ENCODE measurements at places on chromosomes 6 and 20.

DNA sequence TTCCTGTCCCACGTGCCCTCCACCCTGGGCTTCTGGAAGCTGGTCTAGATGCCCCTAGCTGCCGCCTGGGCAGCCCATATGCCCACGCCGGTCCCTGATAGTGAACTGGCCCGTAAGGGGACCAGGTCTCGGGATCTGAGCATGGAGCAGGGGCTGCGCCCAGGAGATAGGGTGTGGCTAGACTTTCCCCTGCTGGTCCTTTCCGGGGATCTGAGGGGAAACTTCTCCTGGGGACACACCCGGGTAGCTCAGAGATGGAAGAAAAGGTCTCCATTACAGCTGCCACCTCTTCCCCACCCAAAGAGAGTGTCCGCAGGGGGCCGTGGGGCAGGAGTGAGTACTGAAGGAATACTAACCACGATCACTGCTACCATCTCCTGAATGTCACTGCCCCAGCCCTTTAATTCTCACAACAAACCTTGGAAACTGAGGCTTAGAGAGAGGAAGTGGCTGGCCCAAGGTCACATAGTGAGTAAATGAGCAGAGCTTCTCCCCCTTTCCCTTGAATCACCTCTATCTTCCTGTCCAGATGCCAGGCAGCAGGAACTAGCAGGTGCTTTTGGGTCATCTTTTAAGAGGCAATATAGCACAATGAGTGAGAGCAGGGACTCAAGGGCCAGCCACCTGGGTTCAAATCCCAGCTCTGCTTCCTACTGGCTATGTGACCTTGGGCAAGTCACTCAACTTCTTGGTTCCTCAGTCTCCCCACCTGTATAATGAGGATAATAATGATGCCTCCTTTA is 11.8 kb upstream of the CCN5 start:
- DNase-seq: no peak

- no peak for DNase-seq
Measured at GRCh38 chr20:49630396-49630951, 62.5 kb upstream of the PTGIS start.

DNA sequence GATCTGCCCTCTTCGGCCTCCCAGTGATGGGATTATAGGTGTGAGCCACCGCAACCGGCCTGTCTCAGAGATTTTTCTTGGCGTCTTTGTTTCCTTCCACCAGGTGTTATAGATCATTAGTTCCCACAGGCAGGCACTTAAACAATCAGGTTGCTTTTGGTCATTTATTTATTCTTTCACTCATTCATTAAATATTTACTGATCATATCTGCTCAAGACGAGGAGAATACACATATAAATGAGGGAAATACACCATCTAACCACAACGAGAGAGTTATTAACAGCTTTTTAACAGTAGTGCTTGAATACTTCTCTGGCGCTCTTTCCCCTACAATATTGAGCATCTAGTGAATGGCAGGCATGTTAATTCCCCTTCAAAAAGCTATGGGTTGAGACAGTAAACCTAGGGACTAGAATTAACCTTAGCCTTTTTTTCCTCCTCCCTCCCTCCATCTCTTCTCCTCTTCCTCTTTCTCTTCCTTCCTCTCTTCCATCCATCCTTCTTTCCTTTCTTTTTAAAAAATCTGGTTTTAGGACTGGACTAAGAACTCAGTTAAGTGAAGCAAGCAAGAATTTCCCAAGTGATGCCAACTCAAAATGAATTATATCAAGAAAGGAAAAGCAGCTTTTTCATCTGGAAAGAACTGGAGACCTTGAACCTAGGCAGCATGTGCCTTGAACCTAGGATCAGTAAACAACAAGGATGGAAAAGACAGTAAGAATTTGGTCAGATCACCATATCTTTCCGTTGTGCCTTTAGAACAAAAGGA is 41.1 kb upstream of the RFPL4B start:
- DNase-seq: no peak

GRCh38 chr20:53384392-53384791 is 209.2 kb downstream of the ZNF217 start:
- no peak for DNase-seq

GRCh38 chr6:125077453-125077852 is 76.1 kb upstream of the TPD52L1 start:
- DNase-seq: no peak

DNA sequence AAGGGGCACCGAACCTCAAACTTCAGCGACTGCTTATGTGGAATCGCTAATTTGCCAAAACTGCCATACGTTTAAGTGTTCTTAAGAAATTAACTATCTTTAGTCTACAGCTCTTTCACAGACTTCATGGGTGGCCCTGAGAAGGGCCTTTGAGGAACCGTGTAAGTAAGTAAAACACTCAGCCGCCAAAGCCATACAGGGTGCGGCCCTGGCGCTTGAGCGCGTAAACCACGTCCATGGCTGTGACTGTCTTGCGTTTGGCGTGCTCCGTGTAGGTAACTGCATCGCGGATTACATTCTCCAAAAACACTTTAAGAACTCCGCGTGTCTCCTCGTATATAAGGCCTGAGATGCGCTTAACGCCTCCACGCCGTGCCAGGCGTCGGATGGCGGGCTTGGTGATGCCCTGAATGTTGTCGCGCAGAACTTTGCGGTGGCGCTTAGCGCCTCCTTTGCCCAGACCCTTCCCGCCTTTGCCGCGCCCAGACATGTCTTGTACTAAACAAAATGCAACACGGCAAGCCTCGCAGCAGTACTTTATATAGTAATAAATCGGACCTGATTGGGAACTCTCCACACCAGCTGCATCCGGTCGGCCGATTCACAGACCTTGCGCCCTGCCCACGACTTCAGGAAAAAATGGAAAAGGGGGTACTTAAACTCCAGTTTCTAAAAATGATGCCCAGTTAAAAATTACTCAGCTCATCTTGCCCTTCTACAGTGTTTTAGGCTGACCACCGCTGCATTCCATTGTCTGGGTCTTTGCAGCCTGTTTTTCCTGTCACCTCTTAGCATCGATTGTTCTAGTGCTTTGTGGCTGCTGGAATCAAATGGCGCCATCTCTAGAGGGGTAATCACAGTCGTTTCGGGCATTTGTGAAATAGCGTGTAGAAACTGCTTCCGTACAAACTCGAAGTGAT is 38.9 kb downstream of the OR2B2 start:
- DNase-seq: peak; percentile 64

GRCh38 chr6:163688739-163689362 is 274.3 kb downstream of the QKI start:
- DNase-seq: no peak

- DNase-seq: no peak
Measured at GRCh38 chr6:37456816-37457560, 24.0 kb downstream of the CMTR1 start.

- no peak for DNase-seq
Measured at GRCh38 chr6:35510916-35511561, 1.7 kb downstream of the TULP1 start.

DNA sequence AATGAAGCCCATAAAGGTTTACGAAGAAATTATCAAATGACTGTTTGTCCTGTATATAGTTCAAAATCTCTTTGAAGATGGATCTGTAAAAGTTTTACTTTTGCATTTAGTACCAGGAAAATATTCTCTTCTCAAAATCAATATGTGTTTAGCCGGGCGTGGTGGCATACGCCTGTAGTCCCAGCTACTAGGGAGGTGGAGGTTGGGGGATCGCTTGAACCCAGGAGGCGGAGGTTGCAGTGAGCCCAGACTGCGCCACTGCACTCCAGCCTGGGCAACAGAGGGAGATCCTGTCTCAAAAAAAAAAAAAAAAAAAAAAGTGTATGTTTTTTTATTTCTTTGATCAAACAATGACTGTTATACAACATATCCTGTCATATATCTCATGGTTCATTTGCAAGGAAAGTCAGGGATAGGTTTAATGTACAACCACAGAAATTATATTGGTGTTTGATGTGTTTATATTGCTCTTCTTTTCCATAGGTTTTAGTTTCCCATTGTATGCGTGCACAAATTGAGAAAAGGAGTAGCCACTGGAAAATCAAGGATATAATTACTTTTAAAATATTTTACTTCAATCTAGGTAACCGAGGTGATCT is 40.1 kb downstream of the SOX4 start:
- DNase-seq: no peak

- DNase-seq: no peak
Measured at GRCh38 chr20:61909821-61910220, 155.9 kb downstream of the TAF4 start.

DNA sequence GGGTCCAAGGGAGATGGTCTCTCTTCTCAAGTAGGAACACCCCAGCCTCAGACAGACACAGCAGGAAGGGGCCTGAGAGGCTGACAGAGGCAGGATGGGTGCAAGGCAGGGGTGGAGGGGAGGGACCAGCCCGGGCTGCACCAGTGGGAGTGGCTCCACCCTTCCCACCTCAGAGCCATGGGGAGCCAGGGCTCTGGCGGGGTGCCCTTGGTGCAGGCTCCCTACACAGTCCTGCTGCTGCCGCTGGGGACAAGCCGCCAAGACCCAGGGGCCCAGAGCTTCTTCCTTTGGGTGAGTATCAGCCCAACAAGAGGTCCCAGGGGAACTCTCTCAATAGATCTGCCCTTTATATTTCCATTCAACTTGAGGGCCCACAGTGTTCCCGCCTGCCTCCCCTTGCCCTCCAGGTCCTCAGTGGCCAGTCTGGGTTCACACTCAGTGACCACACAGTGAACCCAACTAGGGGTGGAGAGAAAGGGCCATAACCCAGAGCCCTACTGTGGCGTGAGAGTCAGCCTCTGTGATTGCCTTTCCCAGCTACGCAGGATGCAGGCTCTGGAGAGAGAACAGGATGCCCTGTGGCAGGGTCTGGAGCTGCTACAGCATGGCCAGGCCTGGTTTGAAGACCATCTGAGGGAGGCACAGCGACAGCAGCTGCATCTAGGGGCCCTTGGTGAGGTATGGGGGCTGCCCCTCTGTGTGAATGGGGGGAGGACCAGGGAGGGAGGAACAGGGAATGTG is 592 bp downstream of the SAPCD1 start:
- no peak for DNase-seq

GRCh38 chr6:159110013-159110412 is 59.2 kb upstream of the FNDC1 start:
- no peak for DNase-seq

DNA sequence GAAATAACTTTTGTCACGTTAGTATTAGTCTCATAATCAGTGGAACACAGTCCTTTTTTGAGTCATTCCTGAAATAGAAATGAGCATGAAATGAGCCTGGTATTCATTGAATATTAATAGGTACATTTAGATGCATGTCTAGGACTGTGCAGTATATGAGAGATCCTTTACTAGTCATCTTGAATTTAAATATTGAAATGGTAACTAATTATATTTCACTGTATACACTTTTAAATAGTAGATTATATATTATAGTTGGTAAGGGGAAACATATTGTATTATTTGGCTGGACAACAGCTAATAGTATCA is 59.4 kb downstream of the RSPO3 start:
- DNase-seq: no peak

DNA sequence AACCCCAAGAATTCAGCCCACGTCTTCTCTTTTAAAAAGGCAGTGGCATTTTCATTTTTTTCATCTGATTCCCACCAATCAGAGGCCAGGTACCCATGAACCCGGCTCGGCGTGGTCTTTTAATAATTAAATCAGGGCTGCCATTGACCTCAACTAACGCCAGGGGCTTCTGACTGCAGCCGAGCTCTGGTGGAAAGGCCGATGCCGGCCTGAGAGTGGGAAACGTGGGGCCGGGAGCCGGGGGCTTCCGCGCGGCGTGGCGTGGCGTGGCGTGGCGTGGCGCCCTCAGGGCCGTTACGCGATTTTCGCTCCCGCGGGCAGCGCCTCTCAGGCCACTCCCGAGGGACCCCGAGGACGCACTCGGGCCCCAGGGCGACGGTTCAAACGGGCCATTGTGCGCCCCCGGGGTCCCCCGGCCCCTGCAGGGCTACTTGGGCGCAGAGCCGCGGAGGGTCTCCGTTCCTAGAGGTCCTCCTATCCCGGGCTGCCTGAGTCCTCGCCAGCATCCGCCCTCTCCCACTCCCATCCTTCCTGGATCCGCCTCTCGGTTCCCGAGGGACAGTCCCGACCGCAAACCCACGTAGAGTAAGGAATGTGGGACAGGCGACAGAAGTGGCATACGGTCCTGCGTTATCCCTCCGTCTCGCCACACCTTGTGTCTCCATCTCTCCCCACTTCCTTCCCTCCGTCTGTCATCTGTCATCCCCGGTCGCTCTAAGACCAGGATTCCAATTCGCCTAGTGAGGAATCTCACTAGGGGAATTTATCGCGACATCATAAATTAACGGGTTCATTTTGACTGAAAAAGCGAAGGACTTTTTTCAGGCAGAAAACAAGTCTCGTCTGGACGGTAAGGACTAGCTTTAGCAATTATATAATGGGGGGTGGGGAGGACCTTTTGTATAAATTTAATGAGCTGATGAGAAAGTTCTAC is 876 bp upstream of the TBPL1 start:
- DNase-seq: peak; percentile 11

- no peak for DNase-seq
Measured at GRCh38 chr6:17907406-17908229, 79.8 kb downstream of the KIF13A start.

DNA sequence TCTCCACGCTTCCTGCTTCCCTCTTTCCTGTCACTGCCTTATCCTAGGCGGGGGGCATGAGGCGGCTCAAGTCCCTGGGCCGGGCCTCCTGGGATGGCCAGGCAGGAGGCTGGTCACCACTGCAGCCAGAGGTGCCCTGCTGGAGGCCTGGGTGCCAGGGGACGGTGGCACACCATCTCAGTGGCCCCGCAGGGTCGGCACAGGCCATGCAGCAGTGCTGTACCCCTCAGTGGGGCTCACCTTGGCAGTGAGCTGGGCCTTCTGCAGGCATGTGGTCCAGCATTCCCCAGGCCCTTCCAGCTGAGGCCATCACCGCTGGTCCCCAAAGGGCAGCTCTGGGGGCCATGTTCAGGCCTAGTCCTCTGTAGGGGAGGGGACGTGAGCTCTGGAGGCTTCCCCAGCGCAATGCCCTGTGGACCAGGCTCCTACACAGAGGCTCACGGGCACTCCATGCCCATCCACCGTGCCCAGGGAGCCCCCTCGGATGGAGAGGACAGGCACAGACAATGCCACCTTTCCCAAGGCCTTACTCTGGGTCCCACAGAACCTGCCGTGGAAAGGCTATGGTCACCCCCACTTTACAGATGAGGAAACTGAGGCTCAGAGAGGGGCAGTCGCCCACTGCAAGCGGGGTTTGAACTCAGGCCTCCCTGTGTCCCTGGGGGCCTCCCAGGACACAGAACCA is 123.8 kb downstream of the TAF4 start:
- no peak for DNase-seq

DNA sequence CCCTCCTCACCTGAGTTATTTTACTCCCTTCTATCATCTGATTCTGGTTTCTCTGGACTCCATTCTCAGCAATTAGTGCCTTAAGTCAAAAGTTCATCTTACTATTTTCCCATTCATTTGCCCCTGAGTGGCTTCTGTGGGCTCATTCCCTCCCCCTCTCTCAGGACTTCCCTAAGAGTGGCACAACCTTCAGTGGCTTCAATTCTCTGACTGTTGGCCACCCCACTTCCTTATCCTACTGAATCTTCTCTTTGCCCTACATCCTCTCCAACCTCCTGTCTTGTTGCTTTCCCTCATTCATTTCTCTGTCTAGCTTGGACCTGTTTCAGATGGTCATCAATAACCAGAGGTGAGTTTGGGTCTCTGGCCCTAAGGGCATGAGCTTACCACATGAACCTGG is 61.1 kb upstream of the GLP1R start:
- no peak for DNase-seq

GRCh38 chr6:135946674-135947073 is 95.2 kb downstream of the PDE7B start:
- DNase-seq: no peak

- DNase-seq: no peak
Measured at GRCh38 chr6:167826896-167827582, at the start of gene AFDN. Gene AFDN, plus strand, starts transcription at chr6:167826911. Its CDS starts 222 bp downstream, at chr6:167827133.
